Putamen (tissue), 1 donor: ENCODE measurements at places on chromosomes 5 and 9.
A peak's percentile ranks its signal among the peaks of the same experiment; 100 is the strongest.

DNA sequence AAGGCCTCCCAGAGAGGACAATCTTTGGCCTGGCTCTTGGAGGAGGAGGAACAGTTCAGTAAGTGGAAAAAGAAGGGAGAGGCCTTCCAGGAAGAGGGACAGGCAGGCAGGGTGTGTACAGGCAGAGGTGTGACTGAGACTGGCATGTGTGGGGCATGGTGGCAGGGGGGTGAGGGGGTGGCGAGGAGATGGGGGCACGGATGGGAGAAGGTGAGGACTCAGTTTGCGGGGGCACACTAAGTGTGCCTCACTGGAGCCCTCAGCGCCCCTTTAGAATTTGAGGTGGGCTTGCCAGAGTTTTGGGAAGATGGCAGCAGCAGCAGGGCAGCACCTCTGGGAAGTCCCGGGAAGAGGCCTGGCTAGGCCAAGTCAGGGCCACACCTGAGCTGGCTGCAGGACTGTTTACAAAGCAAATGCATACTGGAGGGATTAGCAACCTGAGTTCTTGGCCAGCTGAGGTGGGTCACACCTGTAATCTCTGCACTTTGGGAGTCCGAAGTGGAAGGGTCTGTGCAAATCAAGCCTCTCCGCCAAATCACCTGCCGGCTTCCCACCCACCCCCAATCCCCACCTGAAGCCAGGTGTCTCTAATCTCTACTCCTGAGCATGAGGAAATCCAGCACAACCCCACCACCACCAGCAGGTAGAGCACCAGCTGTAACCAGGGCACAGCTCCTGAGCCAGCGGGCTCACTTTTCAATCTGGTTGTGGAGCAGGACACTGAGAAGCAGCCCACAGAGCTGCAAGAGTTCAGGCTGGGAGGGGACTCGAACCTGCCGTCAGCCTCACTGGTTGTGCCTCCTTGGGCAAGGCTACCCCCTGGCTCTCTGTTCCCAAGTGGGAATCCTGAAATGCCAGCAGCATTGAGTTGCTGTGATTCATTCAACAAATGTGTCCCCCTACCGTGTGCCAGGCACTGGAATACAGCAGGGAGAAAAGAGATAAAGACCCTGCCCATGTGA lies 10.2 kb upstream of the GABRP start:
- DNase-seq: no peak

DNA sequence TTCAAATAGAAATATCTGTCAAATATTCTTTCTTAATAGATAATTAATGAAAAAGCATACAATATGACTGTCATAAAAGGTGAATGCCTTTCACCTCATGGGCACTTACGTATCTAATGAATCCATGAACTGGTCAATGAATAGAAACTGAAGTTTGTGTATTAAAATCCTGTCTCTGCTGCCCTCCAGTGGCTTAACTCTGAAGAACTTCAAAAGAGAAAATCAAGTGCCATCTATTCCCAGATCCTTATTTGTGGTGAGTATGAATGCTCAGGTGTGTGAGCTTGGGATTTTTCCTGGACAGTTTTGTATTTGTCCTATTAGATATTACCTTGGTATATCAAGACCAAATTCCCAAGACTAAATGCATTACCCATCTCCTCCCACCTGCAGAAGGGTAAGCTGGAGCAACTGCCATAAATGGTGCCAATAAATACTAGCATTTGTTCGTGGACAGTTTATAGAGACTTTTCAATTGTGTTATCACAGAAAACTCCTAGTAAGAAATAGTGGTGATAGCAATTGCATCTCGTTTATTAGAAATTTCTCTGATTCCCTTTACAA lies 44.0 kb upstream of the SVEP1 start:
- peak; percentile 76 for DNase-seq

- DNase-seq: no peak
Observed at GRCh38 chr5:178533136-178533535, 57.1 kb downstream of the COL23A1 start.

GRCh38 chr5:99037668-99038067 lies 108.9 kb upstream of the CHD1 start:
- DNase-seq: no peak

- DNase-seq: no peak
Observed at GRCh38 chr5:4080370-4080769, 484.7 kb downstream of the IRX1 start.

DNA sequence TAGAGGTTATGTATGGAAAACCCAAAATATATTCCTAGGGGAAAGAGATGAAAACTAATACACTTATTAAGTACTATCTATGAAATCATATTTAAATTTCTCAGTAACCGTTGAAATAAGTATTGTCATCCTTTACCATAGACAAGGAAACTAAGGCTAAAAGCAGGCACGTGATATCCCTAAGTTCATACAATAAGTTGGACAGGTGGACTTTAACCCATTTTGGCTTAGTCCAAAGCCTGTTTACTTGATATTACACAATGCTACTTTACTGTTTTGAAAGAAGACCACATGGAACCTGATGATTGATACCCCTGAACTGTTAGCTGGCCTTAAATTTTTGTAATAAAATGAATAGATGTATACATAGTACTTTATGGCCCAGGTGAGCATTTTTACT lies 3.5 kb downstream of the NFX1 start:
- no peak for DNase-seq

- no peak for DNase-seq
Observed at GRCh38 chr9:100474924-100475276, 2.0 kb downstream of the TMEFF1 start.

GRCh38 chr9:911005-911404 lies 65.5 kb upstream of the DMRT3 start:
- DNase-seq: no peak

- DNase-seq: no peak
Observed at GRCh38 chr9:78577156-78577906, 280.4 kb downstream of the PSAT1 start.

DNA sequence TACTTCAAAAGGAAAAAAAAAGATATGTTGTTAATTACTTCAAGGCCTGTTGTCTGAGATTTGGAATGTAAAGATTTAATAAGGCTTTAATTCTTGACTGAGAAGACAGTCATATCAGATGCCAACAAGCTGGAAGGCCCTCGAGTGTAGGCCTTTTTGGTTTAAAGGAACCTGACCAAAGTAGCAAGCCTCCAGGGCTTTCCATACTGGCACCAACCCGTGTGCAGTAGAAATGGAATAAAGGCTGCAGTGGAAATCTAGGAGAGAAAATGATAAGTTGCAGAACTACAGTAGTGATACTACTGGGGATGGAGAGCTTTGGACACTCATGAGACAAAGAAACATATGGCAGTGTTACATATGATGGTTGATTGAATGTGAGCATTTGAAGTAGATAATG lies 358.0 kb downstream of the TAF11L14 start:
- no peak for DNase-seq

DNA sequence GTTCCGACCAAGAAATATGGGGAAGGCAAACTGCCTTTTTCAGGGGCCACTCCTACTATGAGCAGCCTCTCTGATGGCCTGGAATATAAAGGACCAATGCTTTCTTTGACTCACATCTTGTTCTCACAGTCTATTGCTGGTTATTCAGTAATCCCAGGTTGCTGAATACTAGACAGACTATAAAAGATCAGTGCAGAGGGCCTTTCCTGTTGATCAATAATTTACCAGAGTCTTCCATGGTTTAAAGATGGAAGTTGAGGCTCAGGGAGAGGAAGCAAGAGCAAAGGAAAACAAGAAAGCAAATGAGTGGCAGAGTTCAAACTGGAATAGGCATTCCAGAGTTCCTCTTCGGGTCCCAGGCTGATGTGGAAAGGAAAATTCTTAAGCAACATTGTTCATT lies 62.9 kb downstream of the FBXO38 start:
- no peak for DNase-seq

- DNase-seq: no peak
Observed at GRCh38 chr5:1961304-1961946, 78.7 kb upstream of the IRX4 start.

- DNase-seq: no peak
Observed at GRCh38 chr5:137332296-137332695, 166.8 kb downstream of the SPOCK1 start.

- no peak for DNase-seq
Observed at GRCh38 chr5:159456722-159457465, 126.6 kb upstream of the IL12B start.

DNA sequence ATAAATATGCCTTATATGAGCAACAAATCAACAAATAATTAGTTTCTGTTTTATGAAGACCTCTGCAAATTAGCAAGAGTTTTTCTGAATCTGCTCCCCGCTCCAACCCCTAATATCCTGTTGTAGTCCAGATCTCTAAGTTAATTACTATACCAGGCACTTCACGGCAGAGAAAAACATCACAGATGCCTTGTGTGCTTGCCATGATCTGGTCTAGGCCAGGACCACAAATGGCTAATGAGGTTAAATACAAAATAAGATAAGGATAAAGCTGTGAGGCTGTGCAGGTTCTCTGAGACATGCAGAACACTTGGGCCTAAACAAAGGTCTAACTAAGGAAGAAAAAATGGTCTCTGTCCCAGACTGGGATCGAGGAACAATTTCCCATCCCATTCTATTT lies 150.8 kb downstream of the SLIT3 start:
- DNase-seq: no peak

DNA sequence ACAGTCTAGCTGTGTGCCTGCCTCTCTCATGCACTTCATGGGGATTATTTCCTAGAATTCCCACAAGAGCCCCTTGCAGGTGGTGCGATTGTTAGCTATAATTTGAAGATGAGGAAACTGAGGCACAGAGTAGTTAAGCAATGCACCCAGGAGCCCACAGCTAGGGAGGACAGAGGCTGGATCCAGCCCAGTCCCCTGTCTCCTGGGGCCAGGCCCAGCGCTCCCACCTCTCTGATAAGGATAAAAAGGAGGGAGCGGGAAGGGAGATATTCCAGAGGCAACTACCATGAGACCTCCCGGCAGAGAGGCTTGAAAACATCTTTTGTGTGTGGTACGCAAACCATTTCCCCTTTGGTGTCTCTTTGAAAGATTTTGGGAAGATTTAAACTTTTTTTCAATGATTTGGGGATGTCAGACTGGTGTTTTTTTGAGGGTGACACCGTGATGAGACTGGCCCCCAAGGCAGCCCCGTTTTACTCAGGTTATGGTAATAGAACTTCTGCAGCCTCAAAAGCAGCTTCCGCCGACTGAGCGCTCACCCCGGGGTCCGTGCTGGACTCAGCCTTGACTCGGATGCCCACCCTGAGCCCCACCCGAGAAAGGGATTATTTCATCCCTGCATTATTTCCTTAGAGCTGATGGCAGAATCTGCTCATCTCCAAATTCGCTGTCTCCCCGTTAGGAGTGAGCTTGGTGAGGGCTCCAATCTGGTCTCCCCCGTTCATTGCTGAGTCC lies 144.7 kb upstream of the IER5L start:
- DNase-seq: no peak

GRCh38 chr9:71765693-71766092 lies 2.6 kb downstream of the CEMIP2 start:
- no peak for DNase-seq

DNA sequence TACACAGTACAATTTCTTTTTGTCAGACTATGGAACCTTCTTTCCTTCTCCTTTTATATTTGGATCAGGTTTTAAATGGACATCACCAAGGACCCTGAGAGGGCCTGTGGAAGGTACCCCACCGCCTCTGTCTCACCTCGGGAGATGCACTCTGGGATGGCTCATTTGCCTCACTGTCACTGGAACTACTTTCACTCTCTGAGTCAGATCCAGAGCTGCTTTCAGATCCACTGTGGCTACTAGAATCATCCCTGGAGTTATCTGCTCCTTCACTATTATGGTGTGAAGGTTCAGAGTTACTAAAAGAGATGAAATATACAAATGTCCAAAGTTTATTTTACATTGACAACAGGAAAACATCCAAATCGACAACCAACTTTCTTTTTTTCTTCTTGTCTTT lies 24.6 kb downstream of the LEAP2 start:
- no peak for DNase-seq

- no peak for DNase-seq
Observed at GRCh38 chr5:150615141-150615699, 25.2 kb upstream of the SYNPO start.

DNA sequence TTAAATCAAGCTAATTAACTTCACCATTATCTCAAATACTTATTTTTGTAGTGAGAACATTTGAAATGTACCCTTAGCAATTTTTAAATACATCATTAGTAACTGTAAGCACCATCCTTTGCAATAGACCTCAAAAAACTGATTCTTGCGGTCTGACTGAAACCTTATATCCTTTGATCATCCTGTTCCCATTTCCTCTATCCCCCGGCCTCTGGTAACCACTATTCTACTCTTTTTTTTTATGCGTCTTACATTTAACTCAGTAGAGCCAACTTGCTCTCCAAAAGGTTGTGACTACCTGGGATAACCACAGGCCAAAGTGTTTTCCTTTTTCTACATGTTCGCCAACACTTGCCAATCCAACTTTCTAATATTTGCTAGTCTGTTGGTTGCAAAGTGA lies 106.1 kb downstream of the IRX1 start:
- no peak for DNase-seq

GRCh38 chr9:33697171-33697570 lies 98.2 kb upstream of the PRSS3 start:
- DNase-seq: no peak

DNA sequence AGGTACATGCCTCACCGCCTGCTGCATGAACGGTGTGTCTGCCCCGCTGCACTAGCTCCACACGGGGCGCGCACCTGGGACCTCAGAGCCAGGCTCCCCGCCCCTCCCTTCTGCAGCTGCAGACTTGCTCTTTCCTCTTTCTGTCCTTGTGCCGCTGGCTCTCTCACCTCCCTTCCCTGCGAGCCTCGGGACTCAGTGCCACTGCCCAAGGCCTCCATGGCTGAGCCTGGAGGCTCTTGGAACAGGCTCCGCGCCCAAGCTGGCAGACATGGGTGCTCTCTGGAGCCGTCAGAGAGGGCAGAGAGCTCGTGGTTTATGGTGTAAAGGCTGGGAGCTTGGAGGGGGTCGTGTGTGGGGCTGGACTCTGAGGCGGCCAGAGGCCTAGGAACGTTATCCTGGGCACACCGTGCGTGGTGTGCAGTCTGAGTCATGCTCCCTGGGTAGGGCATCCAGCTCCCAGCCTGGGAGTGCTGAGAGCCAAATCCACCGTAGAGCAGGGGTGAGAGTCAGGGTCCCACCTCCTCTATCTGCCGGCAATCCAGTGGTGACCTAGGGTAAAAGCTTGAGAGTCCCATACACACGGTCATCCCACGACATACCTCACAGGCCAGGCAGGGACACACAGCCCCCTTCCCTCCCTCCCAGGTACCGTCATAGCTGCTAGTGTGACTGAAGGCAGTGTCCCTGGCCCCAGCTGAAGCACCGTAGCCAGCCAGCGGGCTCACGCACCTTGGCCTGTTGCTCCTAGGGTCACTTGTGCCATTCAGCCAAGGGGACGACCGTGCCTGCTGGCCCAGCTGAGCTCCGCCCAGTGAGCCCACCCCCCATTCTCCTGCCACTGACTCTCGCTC lies 22.4 kb downstream of the GOLGA2 start:
- DNase-seq: no peak

DNA sequence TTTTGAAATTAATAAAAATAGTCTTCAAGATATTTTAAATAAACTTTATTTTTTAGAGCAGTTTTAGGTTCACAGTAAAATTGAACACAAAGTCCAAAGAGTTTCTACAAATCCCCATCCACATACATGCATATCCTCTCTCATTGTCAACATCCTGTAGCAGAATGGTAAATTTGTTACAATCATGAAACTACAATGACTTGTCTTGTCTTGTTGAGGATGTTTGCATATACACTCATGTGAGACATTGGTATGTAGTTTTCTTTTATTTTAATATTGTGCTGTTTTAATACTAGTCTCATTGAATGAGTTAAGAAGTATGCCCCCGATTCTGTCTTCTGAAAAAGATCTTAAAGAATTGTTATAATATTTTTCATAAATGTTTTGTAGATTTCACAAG lies 447.0 kb upstream of the EDIL3 start:
- no peak for DNase-seq

GRCh38 chr5:134383980-134384697 lies 12.8 kb downstream of the UBE2B start:
- DNase-seq: no peak
